ENCODE measurements at places on chromosomes 3 and 15. TPM values are rescaled to one million over a fixed set of nuclear protein-coding genes. Genes with fewer than 3 reads are reported as not detected.
A peak's percentile ranks its signal among the peaks of the same experiment; 100 is the strongest.

CPLX3 gene
- total RNA-seq = 0.17 TPM

- no peak for DNase-seq
These were observed 105.1 kb upstream of the GALNT15 start for GRCh38 chr3:16069149-16069922.

ANKUB1 gene
- not detected for total RNA-seq

BCHE gene
- total RNA-seq = not detected

RASGRF1 gene
- total RNA-seq = not detected

DNA sequence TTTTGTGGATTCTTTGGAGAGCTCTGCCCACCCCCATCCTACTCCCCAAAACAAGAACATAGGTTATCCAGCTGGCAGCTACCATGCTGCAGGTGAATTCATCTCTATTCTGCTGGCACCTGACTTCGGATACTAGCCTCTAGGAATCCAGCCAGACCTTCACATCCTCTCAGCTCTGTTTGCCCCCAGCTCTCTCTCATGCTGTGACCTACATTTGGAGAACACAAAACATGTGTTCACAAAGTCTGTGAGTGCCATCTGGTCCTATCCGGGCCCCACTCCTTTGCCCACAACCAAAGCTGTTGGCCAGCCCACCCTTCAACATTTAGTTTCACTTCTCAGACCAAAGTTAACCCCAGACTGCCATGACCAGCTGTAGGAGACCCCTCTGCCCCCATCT is 89.4 kb upstream of the C3orf80 start:
- DNase-seq = no peak

DNA sequence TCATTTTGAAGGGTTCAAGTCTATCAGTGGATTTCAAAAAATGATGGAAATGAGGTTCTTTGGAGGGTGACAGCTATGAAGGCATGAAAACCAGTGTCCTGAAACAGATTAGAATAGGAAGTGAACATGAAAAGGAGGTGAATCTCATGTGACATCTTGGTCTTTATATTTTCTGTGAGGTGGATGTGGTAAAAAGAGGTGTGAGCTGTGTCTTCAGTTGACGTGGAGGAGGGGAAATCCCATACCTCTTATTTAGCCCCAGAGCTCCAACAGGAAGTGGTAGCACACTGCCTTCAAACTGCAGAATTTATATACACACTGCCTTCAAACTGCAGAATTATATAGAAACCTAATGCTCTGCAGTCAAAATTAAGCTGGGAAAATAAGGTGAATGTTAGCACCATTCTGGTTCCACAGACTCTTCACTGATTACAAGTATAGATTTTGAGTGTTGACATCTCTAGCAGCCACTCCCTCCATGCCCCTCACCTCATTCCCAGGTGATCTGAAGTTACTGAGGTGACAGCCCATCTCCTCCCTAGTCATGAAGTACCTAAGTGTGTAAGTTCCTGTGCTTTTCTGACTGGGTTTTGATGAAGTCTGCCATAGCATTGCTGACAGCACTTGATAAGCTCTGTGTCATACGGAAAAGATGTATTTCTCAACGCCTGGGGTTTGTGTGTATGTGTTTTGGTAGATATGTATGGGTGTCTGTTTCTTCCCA is 2.7 kb downstream of the RAB8B start:
- peak; percentile 68 for DNase-seq

SLC35G2 gene
- total RNA-seq = 3.7 TPM

DNA sequence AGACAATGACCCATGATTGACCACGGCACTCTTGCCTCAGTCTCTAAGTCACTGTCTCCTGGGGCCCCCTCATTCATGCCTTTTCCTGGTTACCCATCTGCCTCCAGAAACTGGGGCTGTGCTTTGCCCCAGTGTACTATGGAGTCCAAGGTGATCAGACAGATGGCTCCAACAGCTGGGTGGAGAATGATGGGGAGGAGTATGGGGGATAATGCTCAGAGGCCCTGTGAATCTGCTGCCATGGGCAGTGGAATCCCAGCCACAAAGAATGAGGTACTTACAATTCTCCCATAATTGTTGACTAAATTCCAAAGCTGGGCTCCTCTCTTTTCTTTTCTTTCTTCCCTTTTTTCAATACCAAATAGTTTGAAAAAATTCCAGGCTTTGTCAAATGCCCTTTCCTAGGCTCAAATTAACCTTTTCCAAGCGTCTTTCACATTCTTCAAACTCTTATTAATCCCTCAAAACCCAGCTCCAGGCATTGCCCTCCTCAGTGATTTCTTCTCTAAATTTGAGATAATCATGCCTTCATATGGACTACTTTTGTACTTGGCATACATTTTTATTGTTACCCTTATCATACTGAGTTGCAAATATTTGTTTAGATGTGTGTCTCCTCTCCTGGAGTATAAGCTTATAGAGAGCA is 148.5 kb upstream of the ICE2 start:
- DNase-seq = no peak
